ENCODE measurements at places on chromosomes 2 and 18.

DNA sequence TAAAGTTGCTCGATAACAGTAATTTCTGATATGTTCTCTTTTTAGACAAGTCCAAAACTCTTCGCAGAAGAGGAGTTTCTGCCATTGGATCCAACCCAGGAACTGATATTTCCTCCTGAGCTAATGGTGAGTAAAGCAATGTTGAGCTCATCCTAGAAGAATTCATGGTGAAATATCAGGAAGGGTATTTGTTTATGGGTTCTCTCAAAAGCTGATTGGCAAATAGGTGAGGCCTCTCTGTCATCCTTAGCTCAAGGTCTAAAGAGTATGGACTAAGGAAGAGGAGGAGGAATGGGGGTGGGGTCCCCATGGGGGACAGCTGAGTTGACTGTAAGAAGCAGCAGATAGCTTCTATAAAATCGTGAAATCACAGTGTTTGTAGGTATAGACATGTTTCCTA is 18.2 kb downstream of the AOX1 start:
- DNase-seq: no peak

GRCh38 chr2:24543252-24543651 is 52.2 kb downstream of the NCOA1 start:
- DNase-seq: no peak

- DNase-seq: no peak
Measured at GRCh38 chr2:147110962-147111361, 733.9 kb upstream of the ACVR2A start.

GRCh38 chr2:127428815-127429109 is 10.5 kb downstream of the PROC start:
- no peak for DNase-seq

DNA sequence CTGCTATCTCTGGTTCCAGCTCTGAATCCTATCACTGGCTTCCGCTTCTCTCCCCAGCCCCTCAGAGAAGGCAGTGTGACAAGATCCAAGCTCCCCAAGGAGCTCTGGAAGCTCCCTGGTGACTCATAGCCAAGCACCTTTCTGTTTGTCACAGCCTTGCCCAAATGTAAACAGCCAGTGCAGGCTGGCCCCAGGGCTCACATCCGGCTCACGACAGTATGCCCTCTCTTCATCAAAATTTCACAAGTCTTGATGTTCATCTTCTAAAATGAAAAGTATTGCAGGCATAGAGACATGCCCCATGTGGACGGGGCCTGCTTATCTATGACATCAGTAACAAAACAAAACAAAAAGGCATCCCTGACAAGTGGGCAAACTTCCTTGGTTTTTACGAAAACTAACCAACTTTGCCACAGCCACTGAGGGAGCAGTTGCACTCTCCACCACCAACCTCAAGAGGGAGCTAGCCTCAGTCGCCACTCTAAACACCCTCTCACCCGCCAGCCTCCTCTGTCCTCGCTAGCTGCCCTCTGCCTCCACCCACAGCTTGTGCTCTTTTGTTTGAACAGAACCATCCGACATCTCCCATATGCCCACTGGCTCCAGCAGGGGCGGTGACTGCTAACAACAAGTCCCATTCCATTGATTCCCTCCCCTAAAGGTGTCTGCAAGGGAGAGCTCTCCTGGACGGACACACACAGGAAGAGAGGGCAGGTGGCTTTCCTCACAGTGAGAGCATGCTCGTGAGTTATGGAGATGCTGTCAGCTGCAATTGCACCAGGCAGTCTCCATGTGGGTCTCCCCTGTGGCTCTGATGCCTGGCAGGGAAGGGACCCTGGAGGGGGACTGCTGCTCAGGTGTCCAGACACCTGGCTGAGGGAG is 71.0 kb upstream of the DAPL1 start:
- no peak for DNase-seq

GRCh38 chr2:159559034-159559433 is 57.3 kb downstream of the BAZ2B start:
- no peak for DNase-seq

DNA sequence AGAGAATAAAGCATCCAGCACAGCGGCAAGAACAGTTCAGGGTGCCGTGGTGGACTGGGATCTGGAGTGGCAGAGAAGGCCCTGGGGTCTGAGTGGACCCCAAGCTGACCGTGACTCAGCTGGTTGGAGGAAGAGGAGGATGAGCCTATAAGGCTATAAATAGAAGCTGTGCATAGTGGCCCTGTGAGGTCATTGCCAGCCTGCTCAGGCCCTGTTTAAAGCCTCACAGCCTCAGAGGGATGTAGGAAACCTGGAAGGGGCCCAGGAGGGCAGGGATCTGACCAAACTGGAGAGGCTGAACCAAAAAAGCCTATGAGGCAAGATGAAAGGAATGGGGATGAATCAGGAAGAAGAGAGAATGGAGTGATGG is 11.3 kb upstream of the DES start:
- DNase-seq: no peak

- no peak for DNase-seq
Measured at GRCh38 chr18:9137168-9138066, 836 bp downstream of the ANKRD12 start.

DNA sequence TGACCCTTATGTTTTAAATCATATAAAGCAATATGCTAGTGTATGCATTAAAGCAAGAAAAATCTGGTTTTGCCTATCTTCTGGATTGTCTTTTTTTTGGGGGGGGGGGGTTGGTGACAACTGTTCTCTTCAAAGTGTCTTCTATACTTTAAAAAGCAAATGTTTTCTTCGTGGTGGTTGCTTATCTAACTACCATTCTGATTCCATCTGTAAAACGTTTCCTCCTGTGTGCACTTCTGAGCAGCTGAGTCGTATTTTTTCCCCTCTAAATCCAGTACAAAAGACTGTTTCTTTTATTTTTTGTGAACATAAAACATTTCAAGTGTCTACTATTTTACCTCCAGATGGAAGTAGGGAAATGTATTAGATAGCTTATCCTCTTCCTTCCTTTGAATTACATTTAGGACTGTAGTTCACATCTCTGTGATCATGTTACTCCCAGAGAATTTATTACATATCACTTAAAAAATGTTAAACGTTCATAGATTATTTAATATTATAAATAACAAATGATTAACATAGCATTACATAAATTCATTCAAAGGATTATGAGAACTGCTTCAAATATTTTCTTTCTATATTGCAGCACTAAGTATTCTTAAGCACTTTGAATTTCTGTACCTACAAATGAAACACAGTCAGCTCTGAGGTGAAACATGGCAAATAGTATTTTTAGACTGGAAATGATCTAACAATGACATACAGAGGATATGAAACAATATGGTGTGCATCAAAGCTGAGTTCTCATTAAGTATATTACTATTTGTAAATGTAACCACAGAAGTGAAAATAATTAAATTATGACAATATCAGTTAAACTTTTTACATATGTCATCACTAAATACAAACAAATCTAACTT is 56.4 kb downstream of the SCN3A start:
- DNase-seq: no peak

DNA sequence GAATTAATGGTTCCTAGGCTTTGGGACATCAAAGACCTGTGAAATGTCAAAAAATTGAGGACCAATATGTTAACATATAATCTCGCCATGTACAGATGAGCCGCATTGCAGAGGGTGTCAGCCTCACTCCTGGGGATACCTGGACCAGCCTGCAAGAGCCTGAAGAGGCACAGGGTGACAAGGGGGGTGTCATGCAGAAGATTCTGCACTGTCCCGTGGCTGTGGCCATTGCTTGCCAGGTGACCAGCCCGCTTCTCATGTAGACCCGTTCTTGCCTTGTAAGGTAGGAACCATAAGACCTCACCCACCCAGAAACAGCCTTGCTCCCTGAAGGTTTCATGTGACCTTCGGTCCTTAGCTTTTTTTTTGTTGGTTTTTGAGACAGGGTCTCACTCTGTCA is 37.5 kb downstream of the TMEM37 start:
- DNase-seq: no peak

- no peak for DNase-seq
Measured at GRCh38 chr2:171671867-171672266, 15.4 kb upstream of the DYNC1I2 start.

DNA sequence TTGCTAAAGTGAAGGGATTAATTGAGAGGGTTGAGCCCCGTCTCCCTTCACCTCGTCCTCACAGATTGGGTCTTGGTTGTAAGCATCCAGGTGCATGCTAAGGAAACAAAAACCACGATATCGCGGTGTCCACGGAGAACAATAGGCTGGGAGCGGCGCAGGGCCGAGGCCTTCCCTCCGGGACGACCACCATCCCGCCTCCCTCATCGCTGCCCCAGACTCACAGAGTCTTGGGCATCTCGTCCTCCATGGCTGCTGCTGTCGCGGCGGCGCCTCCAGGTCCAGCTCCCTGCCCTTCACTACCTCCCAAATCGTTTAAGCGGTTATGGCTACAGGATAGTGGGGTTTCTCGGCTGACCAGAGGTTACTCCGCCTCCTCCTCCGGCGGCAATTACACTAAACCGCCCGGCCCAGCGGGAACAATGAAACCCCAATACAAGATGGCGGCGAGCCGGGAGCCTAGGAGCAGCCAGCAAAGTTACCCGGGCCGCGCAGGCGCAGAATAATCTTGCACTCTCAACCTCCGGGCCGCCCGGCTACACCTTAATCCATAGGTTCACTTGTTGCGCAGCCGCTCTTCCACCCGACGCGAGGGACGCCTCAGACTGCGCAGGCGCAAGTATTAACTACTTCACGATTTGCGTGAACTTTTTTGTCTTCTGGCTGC is at the start of gene TIA1:
Gene TIA1 (minus strand): TSS at position 448 of the 667 bp plus-strand sequence. CDS start 198 bp downstream, at position 250.
- DNase-seq: no peak

- no peak for DNase-seq
Measured at GRCh38 chr2:55519938-55520885, 694 bp downstream of the CFAP36 start.

- no peak for DNase-seq
Measured at GRCh38 chr2:241730671-241731293, 3.6 kb upstream of the D2HGDH start.

DNA sequence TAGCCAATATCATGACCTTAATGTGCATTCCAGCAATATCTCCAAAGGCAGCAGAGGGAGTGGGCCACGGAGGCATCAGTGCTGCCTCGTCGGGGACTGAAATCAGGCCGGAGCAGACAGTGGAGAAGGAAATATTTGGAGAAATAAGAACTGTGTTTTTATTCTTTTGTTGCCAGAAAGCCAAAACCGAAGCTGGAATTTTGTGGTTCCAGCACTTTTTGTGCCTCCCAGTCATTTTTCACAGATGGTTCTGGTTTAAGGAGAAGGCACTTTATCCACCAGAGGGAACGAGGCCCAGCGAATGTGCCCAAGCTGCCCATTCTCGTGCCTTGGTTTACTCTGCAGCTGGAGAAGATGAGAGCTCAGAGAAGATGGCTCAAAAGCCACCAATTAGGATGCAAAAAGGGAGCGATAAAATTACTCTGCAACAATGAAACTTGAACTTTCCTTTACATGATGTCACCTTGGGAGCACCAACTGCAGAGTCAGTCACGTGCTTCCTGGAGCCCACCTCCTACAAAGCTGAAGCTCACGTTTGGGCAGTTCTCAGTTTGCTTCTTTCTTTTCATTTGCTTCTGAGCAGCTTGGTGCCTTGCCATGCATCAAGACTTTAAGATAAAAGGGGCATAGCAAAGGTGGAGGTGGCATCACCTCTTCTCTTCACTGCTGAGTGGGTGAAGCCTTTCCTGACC is 288.7 kb downstream of the LPIN1 start:
- DNase-seq: no peak

- no peak for DNase-seq
Measured at GRCh38 chr2:101832114-101832513, 134.6 kb downstream of the MAP4K4 start.

DNA sequence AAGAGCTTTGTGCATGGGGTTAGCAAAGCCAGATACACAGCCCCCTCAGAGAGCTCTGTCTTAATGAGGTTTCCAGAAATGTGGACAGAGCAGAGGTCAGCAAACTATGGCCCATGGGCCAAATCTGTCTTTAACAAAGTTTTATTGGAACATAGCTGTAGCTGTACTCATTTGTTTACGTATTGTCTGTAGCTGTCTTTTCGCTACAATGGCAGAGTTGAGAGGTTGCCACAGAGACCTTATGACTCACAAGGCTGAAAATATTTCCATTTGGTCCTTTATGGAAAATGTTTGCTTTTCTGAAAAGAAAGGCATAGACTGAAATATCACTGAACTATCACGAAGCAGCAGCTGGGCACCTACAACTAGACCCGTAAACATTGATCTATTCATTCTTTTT is 841.8 kb downstream of the SLC4A3 start:
- no peak for DNase-seq

DNA sequence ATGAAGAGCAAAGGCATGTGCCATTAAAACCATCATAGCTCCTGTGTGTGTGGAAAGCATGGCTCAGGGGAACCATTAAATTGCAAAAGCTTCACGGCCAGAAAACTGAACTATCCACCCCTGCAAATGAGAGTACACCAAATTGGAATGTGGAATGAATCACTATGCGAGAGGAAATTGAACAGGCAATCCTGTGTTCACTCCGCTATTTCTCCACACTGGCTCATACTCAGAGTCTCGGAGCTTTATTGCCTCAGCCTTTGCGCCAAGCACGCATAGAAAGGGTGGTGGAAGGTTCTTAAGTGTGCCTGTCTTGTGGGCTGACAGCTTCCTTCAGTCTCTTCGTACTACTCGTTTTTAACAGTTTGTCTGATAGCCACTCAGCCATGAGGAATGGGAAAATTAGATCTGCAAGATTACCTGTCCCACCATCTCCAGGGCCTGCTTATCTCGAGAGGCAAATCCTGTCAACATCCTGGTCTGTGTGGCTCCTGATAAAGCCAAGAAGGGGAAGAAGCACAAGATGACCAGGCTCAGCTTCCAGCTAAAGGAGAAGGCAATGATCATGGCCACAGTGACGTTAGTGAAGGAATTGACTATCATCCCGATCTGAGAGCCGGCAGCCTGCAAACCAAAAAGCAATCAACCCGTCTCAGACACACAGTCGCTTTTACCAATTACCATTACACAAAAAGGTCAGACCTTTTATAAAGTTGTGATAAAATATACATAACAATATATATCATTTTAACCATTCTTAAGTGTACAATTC is 34.9 kb downstream of the G6PC2 start:
- no peak for DNase-seq

GRCh38 chr2:11752906-11753305 is 6.5 kb downstream of the LPIN1 start:
- DNase-seq: no peak

DNA sequence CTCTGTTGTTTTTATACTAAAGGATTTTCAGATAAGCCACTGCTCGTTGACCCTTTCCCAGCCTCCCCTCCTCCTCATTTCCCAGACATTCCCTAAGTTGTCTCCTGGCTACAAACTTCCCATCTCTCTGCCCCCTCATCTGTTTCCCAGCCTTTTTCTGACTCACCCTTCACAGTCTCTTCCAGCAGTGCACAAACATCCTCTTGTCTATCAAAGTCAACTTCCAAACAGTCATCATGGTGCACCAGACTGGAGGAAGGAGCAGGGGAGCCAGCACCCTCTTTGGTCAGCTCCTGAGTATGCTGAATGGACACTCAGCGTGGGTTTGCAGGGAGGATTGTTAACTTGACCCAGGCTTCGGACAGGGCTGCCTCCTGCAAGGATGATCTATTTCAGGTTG is 26.6 kb upstream of the SPRED2 start:
- DNase-seq: no peak

GRCh38 chr2:215137741-215138340 is 585 bp downstream of the ABCA12 start:
- no peak for DNase-seq

GRCh38 chr2:97969081-97970067 is 26.4 kb downstream of the TMEM131 start:
- no peak for DNase-seq

Data from cortex of kidney (tissue), 1 donor.